H7 (cell line): ENCODE measurements at places on chromosomes 3 and 15.

GRCh38 chr15:71677766-71678165, 132.6 kb upstream of the NR2E3 start:
- DNase-seq = no peak

DNA sequence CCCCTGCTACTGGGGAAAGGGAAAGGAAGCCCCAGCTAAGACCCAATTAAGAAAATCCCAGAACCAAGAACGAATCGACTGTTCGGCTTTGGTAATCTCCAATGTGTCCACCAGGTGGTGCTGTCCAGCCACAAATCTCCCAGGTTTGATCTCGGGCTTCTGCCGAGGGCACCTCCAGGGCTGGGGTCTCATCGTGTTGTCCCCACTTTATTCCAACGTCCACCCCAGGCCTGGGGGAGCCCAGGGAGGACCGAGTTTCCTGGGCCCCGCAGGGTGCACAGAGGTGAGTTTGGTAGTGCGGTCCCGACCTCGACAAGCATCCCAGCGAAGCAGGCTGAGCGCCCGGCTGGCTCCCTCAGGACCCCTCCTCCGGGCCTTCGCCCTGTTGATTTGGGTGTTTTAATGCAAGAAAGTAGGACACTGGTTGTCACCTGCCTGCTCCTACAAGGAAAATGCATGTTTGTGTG, 185.1 kb downstream of the GOLGA6L6 start:
- peak; percentile 77 for DNase-seq

- DNase-seq = no peak
These were observed 323.4 kb downstream of the LRTM1 start for GRCh38 chr3:54604495-54604894.

GRCh38 chr3:54146506-54147239, 24.3 kb downstream of the CACNA2D3 start:
- peak; percentile 86 for DNase-seq

- DNase-seq = no peak
These were observed 35.0 kb upstream of the DENND4A start for GRCh38 chr15:65827065-65827464.

DNA sequence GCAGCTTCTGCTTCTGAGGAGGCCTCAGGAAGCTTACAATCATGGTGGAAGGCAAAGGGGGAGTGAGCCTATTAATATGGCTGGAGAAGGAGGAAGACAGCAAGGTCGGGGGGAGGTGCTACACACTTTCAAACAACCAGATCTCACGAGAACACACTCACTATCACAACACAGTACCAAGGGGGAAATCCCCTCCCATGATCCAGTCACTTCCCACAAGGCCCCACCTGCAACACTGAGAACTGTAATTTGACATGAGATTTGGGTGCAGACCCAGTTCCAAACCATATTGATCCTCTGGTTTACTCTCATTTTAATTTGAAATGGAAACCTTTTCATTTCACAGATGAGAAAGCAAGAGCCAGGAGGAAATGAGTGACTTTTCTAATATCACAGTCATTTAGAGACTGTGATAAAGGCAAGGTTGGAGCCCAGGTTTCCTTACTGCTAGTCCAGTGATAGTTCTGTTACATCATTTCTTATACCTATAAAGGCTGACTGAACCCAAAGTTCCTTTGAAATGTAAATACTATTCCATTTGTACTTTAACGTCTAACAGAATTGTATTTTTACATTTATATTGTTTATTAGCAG, 105.8 kb upstream of the GAP43 start:
- DNase-seq = no peak
